Inflammatory macrophage treated with lipopolysaccharide for 1 hour (primary cell): ENCODE measurements at places on chromosomes 11 and 22.

DNA sequence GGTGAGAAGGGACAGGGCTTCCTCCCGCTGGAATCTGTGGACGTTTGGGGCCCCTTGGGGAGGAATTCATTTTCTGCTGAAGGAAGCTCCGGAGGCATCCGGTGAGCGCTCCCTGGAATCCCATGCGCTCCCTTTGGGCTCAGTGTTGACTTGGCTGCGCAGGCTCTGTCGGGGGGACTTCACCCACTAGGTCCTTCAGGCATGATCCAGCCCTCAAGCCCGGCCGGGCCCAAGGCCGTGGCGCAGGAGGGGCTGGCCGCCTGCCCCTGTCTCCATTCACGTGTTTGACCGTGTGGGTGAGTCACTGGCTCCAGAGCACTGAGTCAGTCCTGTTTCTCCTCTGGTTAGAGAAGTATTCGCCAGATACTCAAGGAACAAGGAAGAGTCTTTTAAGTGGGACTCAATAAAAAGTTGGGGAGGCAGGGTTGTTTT is 1.4 kb downstream of the CTTN start:
- DNase-seq: peak; percentile 78

DNA sequence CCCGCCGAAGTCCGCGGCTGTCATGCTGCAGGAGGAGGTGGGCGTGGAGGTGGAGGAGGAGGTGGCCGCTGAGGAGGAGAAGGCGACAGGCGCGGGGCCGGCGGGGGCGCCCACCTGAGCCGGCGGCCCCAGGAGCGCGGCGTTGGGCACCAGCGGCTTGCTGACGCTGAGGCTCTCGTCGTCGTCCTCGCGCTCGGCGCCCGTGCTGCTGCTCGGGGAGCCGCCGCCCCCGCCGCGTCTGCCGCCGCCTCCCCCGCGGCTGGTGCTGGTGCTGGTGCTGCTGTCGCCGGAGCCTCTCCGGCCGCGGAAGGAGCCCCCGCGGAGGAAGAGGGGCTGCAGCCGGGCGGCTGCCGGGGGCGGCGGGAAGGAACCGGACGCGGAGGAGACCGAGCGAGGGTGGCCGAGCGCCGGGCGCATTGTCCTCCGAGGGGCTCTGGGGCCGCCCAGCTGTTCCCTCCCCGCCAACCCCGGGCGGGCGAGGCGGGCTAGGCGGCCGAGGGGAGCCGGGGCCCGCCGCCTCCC is 388 bp downstream of the TMEM121B start:
- no peak for DNase-seq

DNA sequence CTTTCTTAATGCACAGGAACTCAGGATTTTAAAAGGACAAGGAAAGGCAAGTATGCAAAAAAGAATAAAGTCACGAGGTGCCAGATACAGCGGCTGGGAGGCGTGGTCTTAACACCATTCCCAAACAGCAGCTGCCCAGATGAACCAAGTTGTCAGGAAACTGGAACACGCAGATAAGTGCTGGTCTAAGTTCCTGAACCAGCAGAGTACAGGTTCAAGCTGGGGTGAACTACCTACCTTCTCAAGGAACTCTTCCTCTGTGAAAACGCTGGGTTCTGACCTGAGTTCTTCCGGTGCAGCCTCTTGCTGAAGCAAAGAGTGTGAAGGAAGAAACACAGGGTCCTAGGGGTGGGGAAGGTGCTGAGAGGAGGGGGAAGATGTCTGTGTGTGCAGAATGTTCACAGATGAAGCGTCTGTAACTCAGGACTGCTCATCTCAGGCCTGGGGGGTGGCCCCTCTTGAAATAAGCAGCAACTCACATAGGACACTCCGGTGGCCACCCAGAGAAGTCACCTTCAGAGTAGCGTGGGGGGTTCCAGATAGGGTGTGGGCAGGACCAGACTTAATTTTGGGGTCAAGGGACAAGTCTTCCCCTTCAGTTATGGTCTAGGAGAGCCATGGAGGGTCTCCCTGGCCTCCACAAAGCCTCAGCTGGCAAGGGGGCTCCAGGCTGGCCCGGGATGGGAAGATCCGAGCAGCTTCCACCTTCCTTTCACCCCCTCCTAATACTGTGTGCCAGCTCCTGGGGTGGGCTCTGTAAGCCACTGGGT is 3.2 kb downstream of the TPST2 start:
- DNase-seq: no peak

DNA sequence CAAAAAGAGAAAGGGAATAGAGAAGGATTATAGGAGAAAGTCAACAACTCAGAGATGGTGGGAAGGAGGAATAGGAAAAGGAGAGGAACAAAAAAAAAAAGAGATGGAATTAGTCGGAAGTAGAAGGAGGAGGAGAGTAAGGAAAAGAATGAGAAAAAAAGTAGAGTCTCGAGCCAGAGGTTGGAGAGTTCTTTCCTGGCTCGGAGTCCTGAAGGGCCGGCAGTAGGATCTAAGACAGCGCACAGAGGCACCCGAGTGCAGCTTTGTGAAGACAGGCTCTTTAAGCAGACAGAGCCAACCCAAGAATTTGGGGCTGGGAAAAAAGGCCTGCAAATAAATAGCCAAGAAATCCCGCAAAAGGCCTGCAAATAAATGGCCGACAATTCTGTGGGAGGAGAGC is 170.4 kb upstream of the CCDC90B start:
- DNase-seq: no peak

GRCh38 chr11:7515447-7515886 is 1.7 kb downstream of the PPFIBP2 start:
- peak; percentile 49 for DNase-seq

- no peak for DNase-seq
These were observed 11.9 kb downstream of the TOM1 start for GRCh38 chr22:35311551-35311999.

- DNase-seq: no peak
These were observed 18.4 kb downstream of the KCNJ5 start for GRCh38 chr11:128909438-128910125.

- DNase-seq: no peak
These were observed 23.1 kb upstream of the COMT start for GRCh38 chr22:19918332-19919106.

DNA sequence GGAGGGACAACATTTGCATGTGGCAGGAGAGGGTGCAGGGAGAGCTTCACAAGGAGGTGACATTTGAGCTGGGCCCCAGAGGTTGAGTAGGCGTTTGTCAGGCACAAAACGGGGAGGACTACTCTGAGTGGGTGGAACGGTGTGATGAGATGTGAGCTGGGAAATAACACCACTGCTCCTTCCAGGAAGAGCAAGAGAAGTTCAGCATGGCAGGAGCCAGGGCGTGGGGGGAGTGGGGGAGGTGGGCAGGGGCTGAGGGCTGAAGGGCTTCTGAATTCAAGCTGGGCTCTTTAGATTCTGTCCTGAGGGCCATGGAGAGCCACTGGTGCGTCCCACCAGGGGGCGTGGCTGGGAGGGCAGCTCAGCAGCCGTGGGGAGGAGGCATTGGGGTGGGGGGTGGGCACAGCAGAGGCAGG is 54.2 kb downstream of the OTOG start:
- no peak for DNase-seq

- no peak for DNase-seq
These were observed 72.0 kb downstream of the SLC1A2 start for GRCh38 chr11:35347173-35347878.

- no peak for DNase-seq
These were observed 225.2 kb downstream of the BUD13 start for GRCh38 chr11:116547571-116547970.

GRCh38 chr11:11407065-11407762 is 54.2 kb upstream of the CSNK2A3 start:
- peak; percentile 16 for DNase-seq

GRCh38 chr11:20003351-20003750 is 156.9 kb downstream of the DBX1 start:
- DNase-seq: no peak

DNA sequence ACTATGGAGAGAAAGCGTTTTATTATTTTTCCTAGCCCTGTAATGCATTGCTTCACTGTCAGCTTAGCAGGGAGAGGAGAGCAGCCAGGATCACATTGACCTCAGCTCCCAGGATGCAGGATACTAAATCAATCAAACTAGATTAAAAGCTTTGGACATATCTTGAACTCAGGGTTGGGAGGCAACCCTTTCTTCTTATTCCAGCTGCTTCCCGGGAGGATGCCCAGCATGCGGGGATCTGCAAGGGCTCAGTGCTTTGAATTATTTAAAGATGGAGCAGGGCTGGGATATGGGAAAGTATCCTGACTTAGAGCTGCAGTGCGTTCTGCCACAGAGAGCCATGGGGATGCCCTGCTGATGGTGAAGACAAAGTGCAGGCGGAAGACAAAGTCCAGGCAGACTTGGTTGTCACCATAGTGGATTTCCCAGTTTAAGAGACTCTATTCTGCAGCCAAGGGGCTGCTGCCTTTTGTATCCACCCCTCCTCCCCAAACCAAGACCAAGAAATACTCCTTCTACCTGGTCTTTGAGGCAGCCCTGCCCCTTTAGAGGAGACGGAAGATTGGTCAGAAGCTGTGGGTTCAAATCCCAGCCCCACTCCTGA is 1035.0 kb downstream of the TBC1D22A start:
- DNase-seq: no peak

GRCh38 chr11:134278356-134278755 is 2.2 kb downstream of the GLB1L3 start:
- no peak for DNase-seq

DNA sequence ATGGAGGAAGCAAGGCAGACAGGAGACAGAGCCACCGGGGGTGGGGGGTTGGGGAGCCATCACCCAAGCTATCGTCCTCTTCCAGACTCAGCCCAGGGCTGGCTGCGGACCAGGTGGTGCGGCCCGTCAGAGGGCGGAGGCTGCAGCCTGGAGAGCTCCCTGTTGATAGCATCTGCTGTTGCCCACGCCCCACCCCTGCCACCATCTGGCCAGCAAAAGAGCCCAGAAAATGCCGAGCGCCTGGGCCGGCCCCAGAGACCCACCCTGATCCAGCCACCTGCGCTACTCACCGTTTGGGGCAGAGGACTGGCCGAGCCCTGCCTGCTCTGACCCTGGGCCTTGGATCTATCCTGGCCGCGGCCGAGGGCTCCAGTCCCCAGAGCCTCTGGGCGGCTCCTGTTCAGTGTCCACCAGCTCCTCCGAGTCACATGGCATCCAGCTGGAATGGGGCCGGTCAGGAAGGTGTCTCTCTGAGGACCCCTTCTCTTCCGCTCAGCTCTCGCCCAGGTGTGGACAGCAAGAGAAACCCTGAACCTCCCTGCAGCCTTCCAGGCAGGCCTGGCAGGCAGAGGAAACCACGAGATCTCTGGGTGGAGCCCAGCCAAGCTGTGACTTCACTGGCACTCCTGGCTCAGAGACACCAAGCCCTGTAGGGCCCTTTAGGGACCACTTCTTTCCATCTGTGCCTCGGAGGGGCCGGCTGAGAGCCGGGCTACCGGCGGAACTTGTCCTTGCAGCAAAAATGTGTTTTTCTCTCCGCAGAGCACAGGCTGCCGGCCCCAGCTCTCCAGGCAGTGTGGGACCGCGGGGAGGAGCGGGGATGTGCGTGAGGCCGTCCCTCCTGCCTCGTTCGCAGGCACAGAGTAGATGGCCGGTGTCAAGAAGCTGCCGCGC is at the start of gene MRGPRE:
Gene MRGPRE (minus strand): TSS at position 567 of the 894 bp plus-strand sequence. CDS start 3,618 bp downstream, outside the sequence.
- DNase-seq: no peak

DNA sequence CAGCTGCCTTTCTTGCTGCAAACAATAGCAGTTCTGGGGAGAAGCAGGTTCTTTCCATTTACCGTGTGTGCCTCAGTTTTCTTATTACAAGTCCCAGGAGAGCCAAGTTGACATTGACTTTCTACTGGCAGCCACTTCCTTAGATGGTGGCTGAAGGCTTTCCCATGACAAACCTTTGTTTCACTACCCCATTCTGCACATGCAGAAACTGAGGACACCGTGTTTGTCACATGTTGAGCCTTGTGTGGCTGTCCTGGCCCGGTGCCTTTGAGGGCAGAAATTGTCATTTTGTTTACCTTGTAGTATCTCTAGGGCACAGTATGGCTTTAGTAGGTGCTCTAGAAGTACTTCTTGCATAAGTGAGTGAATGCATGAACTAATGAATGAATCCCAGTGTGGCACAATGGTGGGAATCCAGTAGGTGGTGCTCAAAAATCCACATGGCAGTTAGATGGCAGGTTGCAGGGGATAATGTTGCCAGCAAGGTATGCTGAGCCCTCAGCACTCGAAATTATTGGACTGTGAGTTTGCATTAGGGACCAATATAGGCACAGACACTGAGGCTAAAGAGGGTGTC is 101.6 kb downstream of the CSNK2A3 start:
- DNase-seq: no peak

- DNase-seq: peak; percentile 81
These were observed 38.0 kb upstream of the ARFGAP3 start for GRCh38 chr22:42895087-42895486.

DNA sequence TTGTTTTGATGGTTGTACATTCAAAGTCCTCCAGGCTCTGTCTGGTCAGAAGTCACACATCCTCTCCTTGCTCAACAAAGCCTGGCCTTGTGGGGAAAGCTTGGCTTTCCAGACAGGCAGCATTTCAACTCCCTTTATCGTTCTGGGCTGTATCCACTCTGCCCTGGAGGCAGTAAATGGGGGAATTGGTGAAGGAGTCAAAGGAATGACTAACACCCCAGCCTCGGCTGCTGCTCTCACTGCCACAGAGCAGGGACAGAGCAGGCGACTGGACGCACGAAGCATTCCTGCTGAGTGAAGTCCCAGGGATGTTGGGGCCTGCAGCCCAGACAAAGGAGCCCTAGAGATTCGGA is 52.8 kb downstream of the WNT11 start:
- no peak for DNase-seq

- no peak for DNase-seq
These were observed 75.2 kb upstream of the KIRREL3 start for GRCh38 chr11:127075758-127076157.

DNA sequence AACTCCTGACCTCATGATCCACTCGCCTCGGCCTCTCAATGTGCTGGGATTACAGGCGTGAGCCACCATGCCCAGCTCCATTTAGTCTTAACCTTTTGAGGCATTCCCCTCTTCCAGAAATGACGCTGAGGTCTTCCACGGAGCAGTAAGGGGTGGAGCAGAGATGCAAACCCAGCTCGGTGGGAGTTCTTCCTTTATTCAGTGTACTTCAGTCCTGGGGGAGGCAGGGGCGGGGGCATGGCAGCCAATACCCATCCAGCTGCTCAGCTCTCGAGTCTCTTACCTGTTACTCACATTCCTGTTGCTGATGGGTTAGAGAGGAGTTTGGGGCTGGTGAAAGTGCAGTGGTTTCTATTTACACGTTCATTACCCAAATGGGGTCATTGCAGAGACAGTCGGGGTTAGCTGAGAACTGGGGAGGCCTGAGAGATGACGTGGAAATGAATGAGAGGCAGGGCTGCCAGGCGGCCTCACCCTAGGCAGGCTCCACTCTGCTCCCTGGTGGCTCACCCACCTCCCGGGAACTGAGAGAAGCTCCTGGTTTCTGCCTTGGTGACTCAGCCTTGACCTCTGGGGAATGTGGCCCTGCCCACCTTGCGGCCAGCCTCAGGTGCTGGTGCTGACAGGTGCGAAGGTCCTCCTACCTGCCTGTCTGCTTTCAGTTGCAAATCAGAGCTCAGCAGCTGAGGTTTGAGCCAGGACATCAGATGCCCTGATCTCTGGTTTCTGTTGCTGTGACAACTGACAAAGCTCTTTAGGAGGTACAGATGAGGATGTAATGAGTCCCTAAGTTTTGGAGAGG is 13.4 kb upstream of the ST14 start:
- no peak for DNase-seq
